T1000 (cell line): ENCODE measurements at places on chromosomes 6 and 20.

DNA sequence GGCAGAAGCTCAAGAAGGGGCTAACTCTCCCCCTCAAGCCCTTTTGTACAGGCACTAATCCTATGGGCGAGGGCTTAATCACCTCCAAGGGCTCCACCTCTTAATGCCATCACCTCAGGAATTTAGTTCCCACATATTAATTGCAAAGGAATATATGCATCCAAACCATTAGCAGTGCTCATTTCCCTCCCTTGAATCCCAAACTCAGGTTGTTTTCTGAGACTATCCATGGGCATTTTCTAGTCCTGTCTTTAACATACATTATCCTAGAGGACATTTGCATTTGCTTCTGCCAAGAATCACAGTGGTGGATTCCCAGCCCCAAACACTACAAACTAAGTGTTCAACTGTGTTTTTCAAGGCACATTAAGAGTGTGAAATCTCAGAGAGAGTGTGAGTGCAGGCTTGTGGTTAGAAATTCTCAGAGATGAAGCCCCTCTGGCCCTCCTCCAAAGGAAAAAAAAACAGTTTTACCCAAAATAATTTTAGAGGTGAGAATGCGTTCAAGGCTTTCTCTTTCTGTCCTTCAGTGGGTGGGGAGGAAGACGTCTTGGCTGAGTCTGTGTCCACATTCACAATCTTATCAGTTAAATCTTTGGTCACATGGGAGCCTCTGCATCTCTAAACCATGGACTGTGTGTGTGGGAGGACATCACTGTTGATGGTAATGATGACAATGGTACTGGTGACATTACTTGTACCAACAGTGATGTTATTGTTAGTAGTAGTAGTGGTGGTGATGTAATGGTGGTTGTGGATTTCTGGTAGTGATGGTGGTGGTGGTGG lies 59.3 kb downstream of the SYNDIG1 start:
- no peak for DNase-seq

DNA sequence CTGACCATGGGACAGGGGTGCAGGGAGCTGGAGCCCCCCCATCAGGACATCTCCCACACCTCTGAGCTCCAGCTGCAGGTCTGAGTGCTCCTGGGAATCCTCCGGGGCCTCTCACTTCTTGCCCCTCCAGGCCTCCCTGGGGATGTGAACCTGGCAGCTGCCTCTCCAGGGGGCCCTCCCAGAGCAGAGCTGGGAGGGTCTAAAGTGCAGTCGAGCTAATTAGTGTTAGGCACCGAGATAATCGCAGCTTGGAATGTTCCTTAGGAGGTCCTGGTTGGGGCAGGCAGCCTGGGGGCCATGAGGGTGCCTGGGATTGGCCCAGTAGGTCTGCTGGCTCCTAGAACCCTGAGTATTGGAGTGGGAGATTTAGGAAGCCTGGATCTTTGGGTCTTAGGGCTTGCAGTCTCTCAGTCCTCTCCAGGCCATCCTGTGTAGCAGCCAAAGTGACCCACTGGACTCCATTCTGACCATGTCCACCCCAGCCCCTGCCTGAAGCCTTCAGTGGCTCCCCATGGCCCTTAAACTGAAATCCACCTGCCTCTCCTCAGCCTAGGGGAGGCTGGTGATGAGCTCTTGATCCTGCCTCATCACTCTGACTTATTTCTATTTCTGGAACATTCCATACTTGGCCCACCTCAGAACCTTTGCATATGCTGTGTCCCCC lies 26.0 kb downstream of the CEBPB start:
- DNase-seq = no peak

DNA sequence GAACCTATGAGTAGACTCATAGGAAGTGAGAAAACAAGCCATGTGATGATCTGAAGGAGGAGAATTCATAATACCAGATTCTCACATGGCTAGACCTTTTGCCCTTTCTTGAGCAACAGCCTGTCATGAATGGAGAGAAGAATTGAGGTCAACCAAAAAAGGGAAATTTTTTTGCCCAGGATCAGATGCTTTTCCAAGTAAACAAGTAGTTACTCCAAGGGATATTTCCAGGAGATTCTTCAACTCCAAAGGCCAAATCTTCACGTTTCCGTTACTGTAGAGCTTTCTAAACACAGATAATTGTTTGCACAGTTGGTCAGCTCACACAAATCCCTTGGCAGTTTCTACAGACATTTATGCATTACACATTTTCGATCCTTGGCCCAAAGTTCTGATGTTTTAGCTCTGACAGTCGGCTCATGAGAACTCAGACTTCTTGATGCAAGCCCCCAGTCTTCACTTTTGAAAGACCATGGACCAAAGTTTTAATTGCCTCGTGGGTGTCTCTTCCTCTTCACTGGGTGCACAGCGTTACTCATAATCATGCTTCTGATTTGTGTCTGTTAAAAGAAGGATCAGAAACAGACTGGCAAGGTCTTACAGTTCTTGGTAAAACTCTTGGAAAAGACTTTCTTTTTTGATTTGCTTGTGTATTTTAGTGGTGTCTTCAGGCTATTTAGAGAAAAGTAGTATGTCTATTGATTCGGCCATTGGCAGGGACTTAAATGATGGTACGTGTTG lies 115.0 kb downstream of the TSHZ2 start:
- DNase-seq = no peak

GRCh38 chr6:16559071-16559470 lies 202.2 kb downstream of the ATXN1 start:
- DNase-seq = no peak

DNA sequence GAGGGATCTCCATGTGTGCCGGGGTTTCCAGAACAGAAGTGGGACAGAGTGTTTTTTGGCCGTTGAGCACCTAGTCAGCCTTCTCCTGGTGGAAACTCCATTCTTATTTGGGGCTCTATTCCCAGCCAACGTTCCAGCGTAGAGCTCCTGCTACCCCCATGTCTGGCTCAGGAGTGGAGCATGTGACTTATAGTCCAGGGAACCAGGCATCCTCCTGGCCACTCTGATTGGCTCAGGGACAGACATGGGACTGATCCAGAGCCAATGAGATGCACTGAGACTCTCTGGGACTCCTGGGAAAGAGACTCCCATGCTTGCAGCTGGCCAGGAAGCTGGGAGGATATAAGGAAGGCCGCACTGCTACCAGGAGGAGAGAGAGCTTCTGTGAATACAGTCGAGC lies 87.1 kb downstream of the SULF2 start:
- no peak for DNase-seq
